ENCODE measurements at places on chromosomes 12 and 14.

GRCh38 chr12:22653075-22653474, 28.1 kb downstream of the ETNK1 start:
- DNase-seq = no peak

- no peak for DNase-seq
Measured at GRCh38 chr12:108690542-108691174, 40.7 kb downstream of the CORO1C start.

DNA sequence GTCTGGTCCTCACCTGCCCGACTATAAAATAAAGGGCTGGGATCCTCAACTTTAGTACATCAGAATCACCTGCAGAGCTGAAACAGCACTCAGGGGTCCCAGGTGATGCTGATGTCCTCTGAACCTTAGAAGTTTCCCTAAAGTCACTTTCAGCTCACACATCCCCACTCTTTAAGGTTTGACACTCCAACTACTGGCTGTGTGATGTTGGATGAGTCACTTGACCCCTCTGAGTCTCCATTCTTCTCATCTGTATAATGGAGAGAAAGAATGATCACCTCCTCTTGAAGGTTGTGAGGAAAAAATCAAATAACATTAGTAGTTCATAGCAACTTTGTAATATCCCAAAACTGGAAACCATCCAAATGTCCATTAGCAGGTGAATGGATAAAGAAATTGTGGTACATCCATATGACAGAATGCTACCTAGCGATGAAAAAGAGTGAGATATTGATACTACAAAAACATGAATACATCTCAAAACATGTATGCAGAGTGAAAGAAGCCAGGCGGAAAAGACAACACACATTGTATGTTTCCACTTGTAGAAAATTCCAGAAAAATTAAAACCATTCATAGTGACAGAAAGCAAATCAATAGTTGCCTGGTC, 13.3 kb downstream of the TMEM119 start:
- DNase-seq = no peak

DNA sequence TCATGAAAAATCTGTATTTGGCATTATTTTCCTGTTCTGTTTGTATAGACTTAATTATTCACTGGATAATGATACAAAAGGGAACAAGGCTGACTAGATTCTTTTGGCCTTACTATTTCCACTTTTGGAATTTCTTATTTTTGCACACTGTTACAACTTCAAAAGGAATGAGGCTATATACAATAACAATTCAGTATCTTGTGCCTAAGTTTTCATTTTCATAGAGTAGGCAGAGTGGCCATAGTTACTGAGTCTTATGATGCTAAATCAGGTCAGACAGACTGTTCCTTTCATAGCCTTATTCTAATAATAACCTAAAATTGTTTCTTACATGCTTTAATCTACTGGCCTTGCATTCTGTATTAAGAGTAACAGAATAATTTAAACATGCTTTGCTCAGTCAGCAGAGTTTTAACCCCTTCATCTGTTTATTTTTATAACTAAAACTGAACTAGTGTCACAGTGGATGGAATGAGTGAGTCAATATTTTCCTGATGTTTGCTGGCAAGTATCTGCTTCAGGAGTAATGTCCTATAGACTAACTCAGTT, 10.5 kb downstream of the TTC8 start:
- DNase-seq = no peak

DNA sequence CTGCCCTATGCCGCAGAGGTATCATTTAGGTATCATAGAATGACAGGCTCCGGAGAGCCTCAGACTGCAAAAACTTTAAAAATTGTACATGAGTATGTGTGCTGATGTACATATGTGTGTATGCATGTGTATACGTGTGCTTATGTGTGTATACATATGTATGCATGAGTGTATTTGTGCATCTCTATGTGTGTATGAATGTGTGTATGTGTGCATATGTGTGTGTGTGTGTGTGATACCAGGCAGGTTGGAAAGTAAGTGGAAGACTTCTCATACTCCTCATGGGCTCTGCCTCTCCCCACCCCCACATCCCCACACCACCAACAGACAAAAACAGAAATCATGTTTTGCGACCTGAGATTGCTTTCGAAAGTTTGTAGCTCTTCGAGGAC, 621 bp upstream of the TMEM117 start:
- DNase-seq = no peak

DNA sequence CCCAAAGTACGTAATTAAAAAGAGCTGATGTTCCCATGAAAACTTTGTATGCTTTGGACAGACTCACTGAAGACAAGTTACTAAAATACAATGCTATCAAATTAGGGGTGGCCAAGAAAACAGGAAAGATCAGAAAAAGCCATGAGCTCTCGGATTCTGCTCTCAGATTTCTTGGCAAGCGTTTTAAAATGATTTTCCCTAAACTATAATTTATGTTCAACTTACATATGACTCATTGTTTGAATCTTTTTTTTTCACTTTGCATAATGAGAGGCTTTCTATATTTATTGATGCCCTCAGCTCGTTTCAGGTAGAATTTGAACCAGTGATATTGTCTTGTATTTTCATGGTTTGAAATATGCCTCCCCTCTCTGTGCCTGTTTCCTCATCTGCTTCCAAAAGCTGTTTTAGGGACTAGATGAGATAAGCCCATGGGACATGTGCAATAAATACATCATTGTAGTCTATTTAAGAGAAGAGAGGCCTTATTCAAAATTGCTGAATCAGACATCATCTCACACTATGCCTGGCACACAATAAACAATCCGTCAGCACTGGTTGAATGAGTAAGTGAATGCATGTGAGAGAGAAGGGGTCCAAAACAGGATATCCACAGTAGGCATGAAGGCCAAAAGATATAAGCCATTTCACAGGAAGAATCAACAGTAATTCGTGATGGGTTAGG, 4.7 kb upstream of the IPO8 start:
- DNase-seq = no peak

- no peak for DNase-seq
Measured at GRCh38 chr12:84397846-84398245, 514.8 kb downstream of the SLC6A15 start.

DNA sequence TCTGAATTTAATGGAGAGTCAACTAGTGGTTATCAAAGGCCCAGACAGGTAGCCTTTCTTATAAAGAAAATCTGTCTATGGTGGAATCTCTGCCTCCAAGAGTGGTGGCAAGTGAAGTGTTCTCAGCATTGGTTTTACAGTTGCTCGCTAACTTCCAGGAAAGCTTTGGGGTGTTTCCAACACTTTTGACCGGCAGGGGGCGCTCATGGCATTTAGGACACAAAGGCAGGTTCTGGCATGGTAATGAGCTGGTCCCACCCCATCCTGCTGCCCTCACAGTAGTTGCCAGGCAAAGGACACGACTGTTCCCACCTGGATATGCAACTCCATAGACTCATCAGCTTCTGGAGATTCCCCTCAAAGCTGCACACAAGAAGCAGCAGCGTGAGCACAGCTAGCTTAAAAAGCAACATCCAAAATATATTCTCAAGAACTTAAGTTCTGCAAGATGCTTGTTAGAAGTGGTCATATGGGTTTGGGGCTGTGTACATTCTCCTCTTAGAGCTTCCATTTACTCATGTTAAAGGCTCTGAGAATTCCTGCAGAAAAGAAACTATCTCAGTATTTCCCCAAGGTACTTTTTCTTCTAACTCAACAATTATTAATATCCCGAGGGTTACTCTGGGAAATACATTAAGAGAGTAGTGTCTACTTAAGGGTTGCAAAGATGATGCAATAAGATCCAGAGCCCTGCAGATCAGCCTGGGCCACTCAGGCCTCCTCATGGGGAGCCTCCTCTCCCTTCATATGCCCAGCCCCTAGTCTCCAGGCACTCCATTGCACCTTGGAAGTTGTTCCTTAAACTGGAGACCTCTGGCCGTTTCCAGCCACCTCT, 14.8 kb downstream of the PROX2 start:
- peak; percentile 89 for DNase-seq

DNA sequence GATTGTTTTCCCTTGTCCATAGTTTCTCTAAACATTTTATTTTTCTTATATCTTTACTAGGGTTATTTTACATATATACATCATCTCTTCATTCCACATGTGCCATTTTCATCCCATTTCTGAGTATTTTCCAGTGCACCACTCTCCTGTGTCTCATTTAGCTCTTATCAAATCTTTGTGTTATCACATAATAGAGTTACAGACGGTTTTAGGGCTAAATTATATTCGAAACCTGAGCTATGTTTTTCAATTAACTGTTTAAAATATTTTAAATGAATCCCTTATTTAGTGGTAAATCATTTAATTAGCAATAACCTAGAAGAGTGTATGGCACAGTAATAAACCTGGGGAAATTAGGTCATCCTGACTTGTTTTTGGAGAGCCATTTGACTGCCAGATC, 160.4 kb upstream of the DCN start:
- DNase-seq = no peak

GRCh38 chr12:71935594-71935993, 3.1 kb upstream of the TPH2 start:
- no peak for DNase-seq

- DNase-seq = no peak
Measured at GRCh38 chr12:120849765-120850164, 54.4 kb downstream of the SPPL3 start.

- no peak for DNase-seq
Measured at GRCh38 chr12:121970581-121971300, 50.9 kb upstream of the BCL7A start.

DNA sequence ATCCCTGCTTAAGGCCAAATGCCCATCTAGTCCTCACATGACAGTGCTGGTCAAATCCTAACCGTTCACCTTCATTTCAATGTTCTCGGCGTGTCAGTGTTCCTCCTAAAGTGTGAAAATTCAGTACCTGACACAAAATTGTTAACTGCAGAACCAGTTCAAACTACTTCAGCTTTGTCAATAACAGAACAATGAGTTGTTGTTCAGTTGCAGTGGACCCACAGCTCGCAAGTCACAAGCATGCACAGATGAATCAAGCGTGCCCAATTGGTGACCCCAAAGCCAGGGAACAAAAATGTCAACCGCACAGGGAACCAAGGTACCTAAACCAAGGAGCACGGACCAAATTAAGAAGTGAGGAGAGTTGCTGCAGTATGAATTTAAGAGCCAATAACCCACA, 23.2 kb downstream of the NRDE2 start:
- no peak for DNase-seq

DNA sequence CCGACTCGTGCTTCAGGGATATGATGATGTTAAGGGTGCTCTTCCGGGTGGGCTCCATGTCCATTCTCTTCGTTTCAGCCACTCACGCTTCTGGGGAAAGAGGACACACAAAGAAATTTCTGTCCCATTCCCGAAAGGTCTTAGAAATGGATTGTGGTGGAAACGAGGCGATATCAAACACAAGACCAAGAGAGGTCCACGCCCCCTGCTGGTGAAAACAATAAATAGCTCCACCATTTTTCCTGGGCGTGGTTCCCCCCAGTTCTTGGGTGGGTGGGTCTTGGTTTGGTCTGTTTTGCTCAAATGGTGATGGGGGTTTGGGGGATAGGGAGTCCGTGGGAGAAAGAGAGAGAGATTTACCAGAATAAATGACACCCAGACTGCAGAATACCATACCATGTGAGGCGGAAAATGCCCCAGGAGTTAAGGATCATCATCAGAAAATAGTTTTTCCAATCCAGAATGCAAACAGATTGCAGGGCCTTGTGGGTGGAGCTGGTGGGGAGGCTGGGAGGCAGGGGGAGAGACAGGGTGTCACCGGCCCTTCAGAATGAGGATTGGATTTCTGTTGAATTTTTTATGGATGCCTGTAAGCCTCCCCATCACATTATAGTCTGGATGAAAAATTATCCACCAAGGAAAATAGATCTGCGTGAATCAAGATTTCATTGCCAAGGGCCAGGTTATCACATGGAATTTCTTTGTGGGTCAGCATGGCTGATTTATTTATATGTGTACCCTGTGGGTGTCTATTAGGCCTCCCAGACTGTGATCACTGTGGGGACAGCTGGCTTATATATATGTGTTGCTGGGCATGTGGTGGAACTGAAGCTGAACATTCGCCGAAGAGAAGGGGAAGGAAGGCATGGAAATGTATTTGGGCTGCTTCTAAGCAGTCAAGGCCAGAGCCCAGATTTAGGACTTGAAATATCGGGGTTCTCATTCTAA, 55.8 kb downstream of the SRRM4 start:
- DNase-seq = peak; percentile 56

GRCh38 chr14:65937079-65937959, 524.8 kb downstream of the FUT8 start:
- DNase-seq = no peak

DNA sequence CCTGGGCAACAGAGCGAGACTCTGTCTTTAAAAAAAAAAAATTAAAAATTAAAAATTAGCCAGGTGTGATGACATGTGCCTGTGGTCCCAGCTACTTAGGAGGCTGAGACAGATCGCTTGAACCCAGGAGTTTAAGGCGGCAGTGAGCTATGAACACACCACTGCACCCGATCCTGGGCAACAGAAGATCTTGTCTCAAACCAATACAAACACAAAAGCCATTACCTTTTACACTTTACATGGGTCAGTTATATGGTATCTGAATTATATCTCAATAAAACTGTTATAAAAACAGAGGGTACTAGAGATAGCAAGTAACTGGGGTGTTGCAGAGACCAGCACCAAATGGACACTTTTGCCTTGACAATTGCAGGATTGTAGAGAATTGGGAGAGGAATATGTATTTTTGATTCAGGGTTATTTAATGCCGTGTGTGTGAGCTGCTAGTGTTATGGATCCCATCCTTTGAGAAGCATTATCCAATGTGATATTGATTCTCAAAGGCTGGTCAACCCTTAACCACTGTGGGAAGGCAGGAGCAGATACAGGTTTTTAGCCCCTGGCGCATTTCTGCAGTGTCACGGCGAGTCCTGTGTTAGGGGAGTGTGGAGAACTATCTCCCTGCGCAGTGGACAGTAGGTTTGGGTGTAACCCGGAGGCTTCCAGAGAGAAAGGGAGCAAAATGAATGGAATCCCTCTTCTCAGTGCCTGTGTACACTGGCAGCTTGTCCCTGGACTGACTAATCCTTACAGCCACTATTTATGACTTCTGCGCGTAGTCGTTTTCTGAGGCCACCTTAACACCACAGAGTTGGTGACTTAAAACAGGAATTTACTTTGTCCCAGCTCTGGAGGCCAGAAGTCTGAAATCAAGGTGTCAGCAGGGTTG, 4.3 kb downstream of the PSMD9 start:
- DNase-seq = peak; percentile 36

DNA sequence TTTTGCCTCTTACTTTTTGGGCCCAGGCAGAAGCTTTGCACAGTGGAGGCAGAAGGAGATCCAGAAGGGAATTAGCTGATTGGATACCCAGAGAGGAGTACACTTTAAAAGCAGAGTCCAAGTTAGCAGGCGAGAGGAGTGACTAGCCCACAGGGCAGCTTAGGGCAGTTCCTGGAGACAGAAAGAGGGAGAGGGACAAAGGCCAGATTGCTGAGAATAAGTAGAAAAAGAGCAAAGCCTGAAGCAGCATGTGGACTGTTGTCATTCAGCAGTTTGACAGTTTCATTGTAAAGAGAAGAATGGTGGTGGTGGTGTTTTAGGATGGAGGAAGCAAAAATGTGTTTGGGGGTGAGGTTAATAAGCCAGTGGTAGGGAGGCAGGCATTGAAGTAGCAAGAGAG, 95.1 kb downstream of the PELI2 start:
- no peak for DNase-seq

- no peak for DNase-seq
Measured at GRCh38 chr12:108565146-108565545, 2.8 kb downstream of the ISCU start.

GRCh38 chr12:109191621-109192250, 75.3 kb downstream of the ACACB start:
- no peak for DNase-seq

All from hematopoietic multipotent progenitor cell treated with erythropoietin and hydrocortisone succinate and interleukin-3 and kit ligand, for 15 days (in vitro differentiated cells).